ENCODE measurements at places on chromosomes 6 and 20.

DNA sequence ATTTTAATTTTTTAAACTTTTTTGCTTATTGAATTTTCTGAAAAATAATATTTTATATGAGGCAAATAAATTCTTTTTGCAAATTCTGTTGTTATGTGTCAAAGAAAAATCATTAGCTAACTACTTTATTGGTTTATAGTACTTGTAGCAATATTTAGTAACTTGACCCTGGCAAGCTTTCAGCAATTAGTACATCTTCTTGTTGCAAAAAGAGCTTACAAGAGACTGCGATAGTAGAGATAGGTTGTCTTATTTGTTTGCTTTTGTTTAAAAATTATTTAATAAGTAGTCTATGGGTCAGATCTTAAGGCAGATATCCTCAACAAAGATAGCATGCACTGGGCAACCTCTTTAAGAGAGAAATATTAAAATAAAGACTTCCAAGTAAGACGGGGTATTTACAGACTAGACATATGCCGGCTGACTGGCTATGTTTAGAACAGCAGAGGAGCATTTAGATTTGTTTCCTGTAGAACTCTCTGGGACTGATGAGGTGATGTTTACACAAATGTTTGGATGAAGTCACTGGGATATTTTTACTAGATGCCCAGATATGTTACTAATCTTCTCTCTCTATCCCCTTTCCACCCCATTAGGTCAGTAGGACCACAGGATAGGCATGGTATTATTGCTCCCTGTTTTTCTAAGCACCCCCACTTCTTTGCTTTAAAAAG lies 25.0 kb downstream of the VGLL2 start:
- DNase-seq: no peak

DNA sequence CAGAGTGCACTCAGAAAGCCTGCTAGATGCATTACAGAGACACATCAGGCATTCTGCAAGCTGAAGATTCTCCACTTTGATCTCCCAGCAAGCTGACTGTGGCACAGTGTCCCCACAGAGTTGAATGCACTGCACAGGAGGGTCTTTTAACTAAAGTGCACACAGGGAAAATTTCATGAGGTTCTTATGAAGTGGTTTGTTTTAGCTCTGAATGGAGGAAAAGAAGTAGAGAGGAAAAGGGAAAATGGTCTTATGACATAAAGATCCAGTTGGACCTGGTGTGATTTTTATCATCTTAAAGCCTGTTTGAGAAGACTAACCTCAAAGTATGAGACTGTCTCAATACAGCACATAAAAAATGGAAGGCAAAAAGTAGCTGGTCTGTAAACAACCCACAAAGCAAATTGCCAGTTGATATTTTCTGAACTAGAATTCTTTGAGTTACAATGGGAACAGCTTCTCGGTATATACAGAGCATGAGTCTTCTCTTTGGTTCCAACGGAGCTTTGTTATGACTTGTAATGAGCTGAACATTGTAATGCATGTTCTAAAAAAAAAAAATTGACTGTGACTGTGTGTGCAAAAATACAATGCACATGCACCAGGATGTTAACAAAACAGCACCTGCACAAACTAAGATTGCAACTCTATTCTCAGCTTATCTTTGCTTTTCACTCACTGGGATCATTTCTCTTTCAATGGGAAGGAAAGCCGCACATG lies 383.0 kb upstream of the ID4 start:
- no peak for DNase-seq

GRCh38 chr20:32621071-32621890 lies 36.1 kb upstream of the NOL4L start:
- no peak for DNase-seq

DNA sequence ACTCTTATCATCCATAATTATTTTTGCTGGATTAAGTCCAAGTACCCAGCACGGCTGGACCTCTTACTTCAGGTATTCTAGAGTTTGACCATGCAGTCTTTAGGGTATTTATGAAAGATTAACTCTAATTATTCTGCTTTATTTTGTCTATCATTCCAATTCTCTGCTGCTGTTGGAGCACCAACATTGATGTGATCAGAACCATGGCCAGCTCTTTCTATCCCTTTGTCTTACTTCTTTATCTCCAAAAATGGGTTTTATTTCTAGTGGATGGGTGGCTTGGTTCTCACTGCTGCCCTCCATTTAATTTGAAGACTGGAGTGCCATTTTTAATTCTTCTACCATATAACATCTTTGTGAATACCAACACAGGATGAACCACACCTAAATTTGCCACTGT lies 704.3 kb downstream of the FRK start:
- DNase-seq: no peak

GRCh38 chr6:99330159-99330558 lies 19.3 kb downstream of the FAXC start:
- DNase-seq: no peak

Data from activated CD8-positive, alpha-beta memory T cell treated with anti-CD3 and anti-CD28 coated beads for 1 hour (primary cell).